Osteoblast (primary cell): ENCODE measurements at places on chromosomes 16 and 17. TPM values are rescaled to one million over a fixed set of nuclear protein-coding genes. Genes with fewer than 3 reads are reported as not detected.

GRCh38 chr16:79845033-79845733 is 244.6 kb upstream of the MAF start:
- no peaks in the 10 kb centered on the region for H3K4me1 ChIP-seq
- H3K36me3 ChIP-seq: no peaks in the 10 kb centered on the region
- H3K27me3 ChIP-seq: no peaks in the 10 kb centered on the region
- H3K4me3 ChIP-seq: no peak overlapping the region
- no peak overlapping the region for H3K27ac ChIP-seq

GRCh38 chr17:72421128-72422092 is 300.6 kb downstream of the SOX9 start:
- H3K4me1 ChIP-seq: peaks cover 40% of the 10 kb centered on the region
- H3K4me3 ChIP-seq: no peak overlapping the region
- H3K36me3 ChIP-seq: no peaks in the 10 kb centered on the region
- no peaks in the 10 kb centered on the region for H3K27me3 ChIP-seq
- peak; percentile 93 for DNase-seq
- H3K27ac ChIP-seq: peak overlapping the region; percentile 72

The SEZ6L2 gene
- 1.5 and 2.9 TPM in 2 replicates for total RNA-seq

The GGT6 gene
- not detected in 2 replicates for total RNA-seq

The CYGB gene
- 39.1 and 74.0 TPM in 2 replicates for total RNA-seq

The SPATA22 gene
- 0.29 and 2.2 TPM in 2 replicates for total RNA-seq

- peak; percentile 47 for DNase-seq
- H3K27me3 ChIP-seq: peaks cover 21% of the 10 kb centered on the region
- H3K36me3 ChIP-seq: no peaks in the 10 kb centered on the region
- no peak overlapping the region for H3K27ac ChIP-seq
Observed at GRCh38 chr16:30024451-30024850, 1.5 kb downstream of the C16orf92 start.

The EME1 gene
- total RNA-seq: 0.59 and 0.72 TPM in 2 replicates

DNA sequence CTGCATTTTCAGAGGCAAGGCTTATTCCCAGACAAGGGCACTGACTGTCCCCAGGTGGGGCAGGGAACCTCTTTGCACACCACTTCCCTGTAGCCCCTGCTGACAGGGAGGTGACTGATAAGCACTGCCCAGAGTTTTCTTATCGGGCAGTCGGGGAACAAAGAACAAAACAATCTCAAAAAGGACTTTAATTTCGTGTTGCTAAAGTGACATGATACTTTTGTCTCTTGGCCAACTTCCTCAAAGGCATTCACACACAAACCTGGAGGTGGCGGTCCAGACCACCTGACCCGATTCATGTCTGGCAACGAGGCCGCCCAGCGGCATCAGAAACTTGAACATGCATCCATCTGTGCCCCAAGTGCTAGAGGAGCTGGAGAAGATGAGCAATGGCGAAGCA is 28.9 kb downstream of the ZDHHC7 start:
- DNase-seq: no peak
- H3K27me3 ChIP-seq: no peaks in the 10 kb centered on the region
- H3K4me3 ChIP-seq: no peak overlapping the region
- no peak overlapping the region for H3K27ac ChIP-seq
- H3K4me1 ChIP-seq: peaks cover 40% of the 10 kb centered on the region

- no peaks in the 10 kb centered on the region for H3K27me3 ChIP-seq
- no peak for DNase-seq
- no peak overlapping the region for H3K27ac ChIP-seq
- no peaks in the 10 kb centered on the region for H3K36me3 ChIP-seq
Observed at GRCh38 chr17:51366866-51367265, 106.5 kb downstream of the UTP18 start.

DNA sequence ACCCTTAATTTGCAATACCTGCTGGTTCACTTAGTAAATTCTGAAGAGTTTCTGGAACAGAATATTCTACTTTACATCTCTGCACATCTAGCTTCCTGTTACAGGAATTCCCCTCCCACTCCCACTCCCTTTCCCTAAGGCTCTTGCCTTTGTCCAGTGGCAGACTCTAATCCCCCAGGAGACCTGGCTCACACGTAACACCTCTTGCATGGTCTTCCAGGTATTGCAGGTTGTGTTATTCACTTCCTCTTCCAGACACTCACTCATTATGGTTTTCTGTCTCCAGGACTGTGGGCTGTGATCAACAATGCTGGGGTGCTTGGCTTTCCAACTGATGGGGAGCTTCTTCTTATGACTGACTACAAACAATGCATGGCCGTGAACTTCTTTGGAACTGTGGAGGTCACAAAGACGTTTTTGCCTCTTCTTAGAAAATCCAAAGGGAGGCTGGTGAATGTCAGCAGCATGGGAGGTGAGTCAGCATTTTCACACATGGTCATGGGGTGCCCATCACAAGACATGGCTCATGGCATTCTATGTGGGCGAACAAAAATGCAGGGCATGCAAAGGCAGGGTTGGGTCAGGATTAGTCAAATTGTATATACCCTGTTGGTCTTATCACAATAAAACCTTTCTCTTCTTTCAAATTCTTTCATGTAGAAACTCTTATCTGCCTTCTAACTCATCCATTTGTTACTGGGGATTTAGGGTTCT is 35.8 kb downstream of the HSD17B2 start:
- H3K36me3 ChIP-seq: no peaks in the 10 kb centered on the region
- H3K4me3 ChIP-seq: no peak overlapping the region
- H3K27me3 ChIP-seq: no peaks in the 10 kb centered on the region

The MMP25 gene
- under 0.01 TPM in 1 of 2 replicates, not detected in the other for total RNA-seq

DNA sequence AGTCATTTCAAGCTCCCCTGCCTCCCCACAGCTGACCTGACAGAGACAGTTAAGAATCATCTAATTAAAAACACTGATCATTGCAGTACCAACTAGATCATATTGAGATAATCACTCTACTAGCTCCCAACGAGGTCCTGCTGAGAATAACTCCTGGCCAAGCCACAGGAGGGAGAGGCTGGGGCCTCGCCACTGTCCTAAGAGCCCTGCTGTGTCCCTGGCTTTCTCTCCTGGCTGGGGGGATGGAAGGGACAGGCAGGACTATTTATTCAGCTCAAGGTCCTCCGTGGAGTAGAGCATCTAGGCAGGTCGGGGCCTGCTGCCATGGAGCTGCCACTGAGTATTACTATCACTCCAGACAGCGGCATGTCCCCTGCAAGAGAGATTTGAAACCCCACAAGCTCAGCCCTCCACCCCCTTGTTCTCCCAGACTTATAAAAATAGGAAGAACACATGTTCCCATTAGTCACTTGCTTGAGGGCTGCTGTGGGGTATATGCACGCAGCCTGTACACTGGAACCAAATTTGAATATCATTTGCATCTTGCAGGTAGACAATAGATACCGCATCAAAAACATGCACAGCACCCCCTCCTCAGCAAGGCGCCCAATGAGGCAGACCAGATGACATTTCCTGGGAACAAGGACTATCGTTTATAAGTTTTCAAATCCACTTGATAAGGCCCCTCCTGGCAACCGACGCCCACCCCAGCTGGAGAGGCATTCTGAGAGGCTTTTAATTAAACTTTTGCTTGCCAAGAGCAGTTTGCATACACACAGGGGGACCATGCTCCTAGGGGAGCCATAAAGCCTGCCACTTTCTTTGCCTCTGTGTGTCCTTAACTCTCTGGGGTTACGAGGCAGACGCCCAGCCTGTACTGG is 385.2 kb upstream of the ZFHX3 start:
- no peak overlapping the region for H3K4me3 ChIP-seq
- no peaks in the 10 kb centered on the region for H3K27me3 ChIP-seq
- no peaks in the 10 kb centered on the region for H3K4me1 ChIP-seq
- H3K36me3 ChIP-seq: no peaks in the 10 kb centered on the region
- H3K27ac ChIP-seq: no peak overlapping the region
- no peak for DNase-seq

DNA sequence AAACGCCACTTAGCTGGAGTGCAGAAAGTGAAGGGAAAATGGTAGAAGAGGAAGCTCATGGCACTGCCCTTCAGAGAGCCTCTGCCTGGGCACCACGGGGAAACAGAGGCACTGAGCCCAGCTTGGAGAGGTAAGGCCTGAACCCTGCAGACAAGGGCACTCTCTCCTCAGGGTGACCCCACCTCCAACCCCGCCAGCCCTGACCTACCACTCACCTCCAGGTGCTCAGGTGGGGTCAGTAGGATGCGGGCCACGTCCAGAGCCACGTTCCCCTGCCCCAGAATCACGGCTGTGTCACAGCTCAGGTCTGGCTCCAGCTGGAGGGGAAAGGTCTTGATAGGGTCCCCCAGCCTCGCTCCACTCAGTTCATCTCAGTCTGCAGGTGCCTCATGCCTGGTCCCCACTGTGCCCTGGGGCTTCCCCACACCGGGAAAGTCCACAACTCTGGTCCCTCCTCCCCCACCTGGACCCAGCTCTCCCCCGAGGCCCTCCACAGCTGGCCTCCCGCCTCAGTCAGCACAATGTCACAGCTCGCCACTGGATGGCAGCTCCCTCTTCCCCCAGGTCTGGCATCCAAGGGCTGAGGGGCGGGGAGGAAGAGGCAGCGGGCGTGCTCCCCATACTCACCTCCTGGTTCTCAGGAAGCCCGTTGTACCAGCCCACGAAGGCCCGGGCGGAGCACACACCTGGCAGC is 6.0 kb upstream of the GRIN2C start:
- H3K27ac ChIP-seq: no peak overlapping the region
- peaks cover 17% of the 10 kb centered on the region for H3K27me3 ChIP-seq
- no peaks in the 10 kb centered on the region for H3K36me3 ChIP-seq
- H3K4me3 ChIP-seq: no peak overlapping the region
- no peak for DNase-seq

The CEP20 gene
- total RNA-seq: 41.3 and 48.9 TPM in 2 replicates

DNA sequence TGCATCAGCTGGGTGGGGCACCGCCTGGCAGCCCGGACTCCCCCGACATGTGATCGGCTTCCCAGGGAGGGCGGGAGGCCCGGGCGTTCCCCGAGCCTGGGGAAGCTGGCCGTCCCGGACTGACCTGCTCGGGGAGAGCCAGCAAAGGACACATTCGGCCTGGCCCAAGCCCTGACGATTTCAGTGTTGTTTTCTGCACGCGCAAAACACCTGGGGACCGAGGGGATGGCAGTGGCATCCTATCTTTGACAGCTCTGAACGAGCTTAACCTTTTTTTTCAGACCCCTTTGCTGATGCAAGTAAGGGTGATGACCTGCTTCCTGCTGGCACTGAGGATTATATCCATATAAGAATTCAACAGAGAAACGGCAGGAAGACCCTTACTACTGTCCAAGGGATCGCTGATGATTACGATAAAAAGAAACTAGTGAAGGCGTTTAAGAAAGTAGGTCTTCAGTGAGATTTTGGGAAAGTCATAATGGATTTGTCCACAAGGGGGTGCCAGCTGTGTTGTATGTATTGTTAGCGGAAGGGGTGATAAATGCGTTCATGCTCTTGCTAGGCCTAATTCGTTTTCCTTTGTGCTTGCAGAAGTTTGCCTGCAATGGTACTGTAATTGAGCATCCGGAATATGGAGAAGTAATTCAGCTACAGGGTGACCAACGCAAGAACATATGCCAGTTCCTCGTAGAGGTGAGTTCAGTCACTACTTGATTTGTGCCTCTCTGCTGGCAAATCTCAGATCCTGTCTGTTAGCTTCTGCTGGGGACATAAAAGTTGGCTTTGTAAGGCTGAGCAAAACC is 1.0 kb downstream of the EIF1 start:
- peaks cover 47% of the 10 kb centered on the region for H3K36me3 ChIP-seq
- peak; percentile 41 for DNase-seq
- peak overlapping the region; percentile 94 for H3K4me3 ChIP-seq
- H3K4me1 ChIP-seq: peaks cover 20% of the 10 kb centered on the region
- no peaks in the 10 kb centered on the region for H3K27me3 ChIP-seq
- peak overlapping the region; percentile 99 for H3K27ac ChIP-seq

- H3K36me3 ChIP-seq: no peaks in the 10 kb centered on the region
- H3K27ac ChIP-seq: no peak overlapping the region
- H3K4me3 ChIP-seq: no peak overlapping the region
- H3K4me1 ChIP-seq: peaks cover 10% of the 10 kb centered on the region
Observed at GRCh38 chr17:12547831-12548230, 117.9 kb upstream of the MYOCD start.

The GNAO1 gene
- total RNA-seq: under 0.01 TPM in 1 of 2 replicates, not detected in the other

DNA sequence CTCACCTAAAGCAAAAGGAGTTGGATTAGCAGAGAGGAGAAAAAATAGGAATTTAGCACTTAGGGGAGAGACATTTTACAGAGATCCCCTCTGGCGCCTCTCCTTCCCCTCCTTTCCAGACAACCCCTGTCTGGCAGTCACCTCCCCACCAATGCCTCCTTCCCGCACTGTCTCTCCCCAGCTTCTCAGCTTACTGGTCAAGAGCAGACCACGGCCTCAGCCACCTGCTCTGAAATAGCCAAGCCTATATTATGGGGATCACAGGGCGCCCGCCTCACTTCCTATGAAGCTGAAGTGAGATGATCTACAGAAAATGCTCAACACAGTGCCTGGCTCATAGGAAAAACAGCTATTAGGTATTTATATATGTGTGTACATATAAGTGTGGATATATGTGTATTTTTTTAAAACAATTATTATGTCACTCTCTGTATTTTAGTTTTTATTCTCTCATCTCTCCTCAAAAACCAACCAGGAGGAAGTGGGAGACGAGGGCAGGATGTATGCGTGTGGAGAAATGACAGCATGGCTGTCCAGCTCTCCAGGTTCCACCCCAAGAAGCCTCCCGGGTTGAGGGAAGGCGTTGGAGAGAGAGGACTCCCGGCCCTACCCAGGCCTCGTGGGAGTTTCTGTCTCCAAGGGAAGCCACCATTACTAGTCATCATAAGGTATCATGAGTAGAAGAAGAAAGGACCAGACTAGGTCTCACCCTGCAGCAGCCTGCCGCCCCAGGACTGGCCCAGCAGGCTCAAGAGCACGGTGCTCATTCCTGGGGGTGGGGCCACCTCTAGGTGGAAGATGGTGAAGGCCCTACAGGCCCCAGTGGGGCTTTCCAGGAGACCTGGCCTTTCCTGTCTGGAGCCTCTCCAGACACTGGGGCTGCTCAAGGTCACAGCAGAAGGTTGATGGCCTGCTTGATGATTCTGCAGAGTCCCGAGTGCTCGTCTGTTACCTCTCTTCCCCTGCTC is 27.2 kb downstream of the MAP3K14 start:
- H3K27me3 ChIP-seq: no peaks in the 10 kb centered on the region
- H3K4me1 ChIP-seq: peaks cover 22% of the 10 kb centered on the region
- no peak overlapping the region for H3K27ac ChIP-seq
- peaks cover 74% of the 10 kb centered on the region for H3K36me3 ChIP-seq
- DNase-seq: peak; percentile 35

DNA sequence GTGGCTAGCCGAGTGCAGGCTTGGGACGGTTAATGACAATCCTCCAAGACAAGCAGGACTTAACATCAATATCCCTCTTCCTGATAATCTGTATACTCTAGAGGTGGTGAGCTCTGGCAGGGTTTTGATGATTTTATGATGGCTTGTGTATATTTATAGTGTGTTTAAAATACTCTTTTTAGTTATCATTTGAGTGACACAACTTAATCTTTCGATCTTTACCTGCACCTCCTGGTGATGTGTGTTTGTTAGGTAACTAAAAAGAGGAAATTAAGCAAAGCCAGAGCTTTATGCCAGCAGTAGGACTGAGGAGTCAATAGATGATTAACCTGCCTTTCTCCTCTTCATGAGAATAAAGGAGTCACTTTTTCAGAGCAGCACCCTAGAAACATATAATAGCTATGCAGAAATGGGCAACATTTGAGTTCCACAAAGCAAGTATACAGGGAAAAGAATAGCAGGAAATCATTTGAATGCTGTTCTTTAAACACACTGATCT is 210.5 kb downstream of the IRX3 start:
- no peak for DNase-seq
- no peaks in the 10 kb centered on the region for H3K36me3 ChIP-seq
- peaks cover 22% of the 10 kb centered on the region for H3K4me1 ChIP-seq
- H3K27me3 ChIP-seq: no peaks in the 10 kb centered on the region
- H3K4me3 ChIP-seq: no peak overlapping the region
- H3K27ac ChIP-seq: no peak overlapping the region
